ENCODE measurements at places on chromosomes 7 and 10.
A peak's percentile ranks its signal among the peaks of the same experiment; 100 is the strongest.

DNA sequence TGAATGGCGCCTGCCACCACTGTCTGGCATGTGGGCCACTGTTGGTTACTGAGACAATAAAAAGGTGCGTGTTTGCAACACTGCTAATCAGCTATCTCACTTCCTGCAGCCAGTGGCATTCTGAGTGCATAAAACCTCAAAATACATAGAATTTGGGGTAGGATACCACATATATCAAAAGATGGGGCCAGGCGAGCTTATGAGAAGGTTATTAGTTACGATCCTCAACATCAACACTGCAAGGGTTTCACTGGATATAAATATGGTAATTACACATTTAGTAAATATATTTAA, 200.2 kb downstream of the WDR37 start:
- DNase-seq, result no peak

DNA sequence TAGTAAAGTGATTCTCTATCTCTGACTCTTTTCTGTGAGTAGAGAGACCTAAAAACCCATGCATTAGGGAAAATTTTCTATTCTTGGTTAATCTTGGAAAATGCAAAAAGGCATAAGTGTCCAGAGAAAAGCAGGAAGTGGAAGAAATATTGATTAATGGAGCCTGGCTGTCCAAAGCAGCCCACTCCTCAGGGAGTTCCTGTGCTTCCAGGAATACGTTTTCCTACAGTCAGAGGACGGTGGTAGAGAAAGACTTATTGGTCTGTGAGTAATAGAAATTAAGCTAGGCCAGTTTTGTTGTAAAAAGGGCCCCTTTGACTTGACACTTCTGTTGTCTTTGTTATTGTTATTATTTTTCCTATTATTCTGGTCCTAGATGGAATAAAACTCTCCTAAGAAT, 157.8 kb downstream of the NRP1 start:
- DNase-seq, result no peak

- DNase-seq, result no peak
These were observed 34.6 kb downstream of the VTI1A start for GRCh38 chr10:112481602-112482001.

DNA sequence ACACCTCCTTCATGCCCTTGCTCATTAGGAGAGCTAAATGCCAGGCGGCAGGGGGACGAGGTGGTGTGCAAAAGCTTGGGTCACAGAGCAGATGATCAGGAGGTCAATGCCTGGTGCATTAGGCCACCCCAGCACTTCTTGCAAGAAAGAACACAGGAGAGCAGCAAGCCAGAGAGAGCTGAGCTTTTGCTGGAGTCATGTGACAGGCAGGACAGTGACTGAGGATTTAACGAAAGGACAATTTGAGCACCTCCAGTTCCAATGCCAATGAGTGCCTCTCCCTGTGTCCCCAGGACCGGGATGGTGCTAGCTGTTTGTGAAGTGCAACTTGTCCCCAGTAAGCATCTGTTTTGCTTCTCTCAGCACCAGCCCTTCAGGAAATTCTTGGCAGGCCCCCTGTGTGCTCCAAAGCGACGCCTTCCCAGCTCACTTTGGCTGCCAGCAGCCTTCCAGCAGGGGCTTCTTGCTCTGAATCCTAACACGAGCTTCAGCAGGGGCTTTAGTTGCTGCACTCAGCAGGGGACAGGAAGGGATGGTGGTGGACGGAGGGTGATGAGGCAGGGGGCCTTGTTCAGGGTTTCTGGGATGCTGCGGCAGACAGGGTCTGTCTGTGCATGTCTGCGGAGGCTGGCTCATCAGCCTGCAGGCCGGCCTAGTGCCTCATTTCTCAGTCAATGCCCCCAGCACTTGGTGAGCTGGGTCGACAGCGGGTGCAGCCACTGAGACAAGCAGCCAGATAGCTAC, 368.1 kb downstream of the RPS24 start:
- DNase-seq, result no peak

DNA sequence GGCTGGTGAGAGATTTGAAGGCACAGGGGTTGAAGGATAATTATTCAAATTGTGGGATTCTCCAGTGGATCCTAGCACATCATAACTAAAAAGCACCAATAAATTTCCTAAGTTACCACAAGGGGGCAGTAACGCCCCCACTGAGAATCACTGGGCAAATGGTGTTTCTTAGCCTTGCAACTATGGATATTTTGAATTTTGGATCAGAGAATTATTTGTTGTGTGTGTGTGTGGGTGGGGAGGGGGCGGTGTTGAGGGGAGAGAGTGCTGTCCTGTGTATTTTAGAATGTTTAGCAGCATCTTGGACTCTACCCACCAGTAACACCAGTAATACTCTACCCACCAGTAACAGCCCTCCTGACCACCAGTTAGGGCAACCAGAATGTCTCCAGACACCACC, 63.3 kb upstream of the PRKG1 start:
- peak; percentile 29 for DNase-seq

GRCh38 chr10:125010362-125010761, 68.4 kb downstream of the ZRANB1 start:
- DNase-seq, result no peak

GRCh38 chr10:30587522-30588031, 42.0 kb downstream of the LYZL2 start:
- DNase-seq, result no peak

DNA sequence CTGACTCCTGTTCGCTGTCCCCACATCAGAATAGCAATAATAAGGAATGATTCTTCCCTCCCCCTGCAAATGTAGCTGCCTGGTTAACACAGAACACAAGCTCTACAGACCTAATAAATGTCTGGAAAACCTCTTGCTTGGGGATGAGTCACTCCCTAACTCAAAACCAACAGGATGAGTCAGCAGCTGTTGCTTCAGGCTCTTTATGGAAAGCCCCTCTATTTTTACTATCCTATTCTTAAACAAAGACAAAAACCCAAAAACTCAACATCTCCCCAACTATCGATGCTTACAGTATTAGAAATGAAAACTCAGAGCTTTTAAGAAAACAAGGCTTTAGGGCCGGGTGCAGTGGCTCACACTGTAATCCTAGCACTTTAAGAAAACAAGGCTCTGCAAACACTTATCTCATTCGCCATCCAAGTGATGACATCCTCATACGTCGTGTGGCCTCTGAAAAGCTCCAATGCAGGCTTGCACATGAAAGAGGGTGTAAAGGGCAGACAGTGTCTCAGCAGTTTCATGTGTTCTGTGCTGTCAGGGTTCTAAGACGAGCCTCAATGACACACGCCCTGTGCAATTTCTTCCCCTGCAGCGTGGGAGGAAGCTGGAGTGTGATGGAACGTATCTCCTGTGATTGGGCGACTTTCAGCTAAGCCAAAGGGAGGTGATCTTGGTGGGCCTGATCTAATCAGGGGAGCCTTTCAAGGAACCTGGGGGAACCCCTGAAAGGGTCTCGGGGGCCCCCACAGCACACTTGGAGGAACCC, 70.1 kb downstream of the AMZ1 start:
- DNase-seq, result peak; percentile 61

DNA sequence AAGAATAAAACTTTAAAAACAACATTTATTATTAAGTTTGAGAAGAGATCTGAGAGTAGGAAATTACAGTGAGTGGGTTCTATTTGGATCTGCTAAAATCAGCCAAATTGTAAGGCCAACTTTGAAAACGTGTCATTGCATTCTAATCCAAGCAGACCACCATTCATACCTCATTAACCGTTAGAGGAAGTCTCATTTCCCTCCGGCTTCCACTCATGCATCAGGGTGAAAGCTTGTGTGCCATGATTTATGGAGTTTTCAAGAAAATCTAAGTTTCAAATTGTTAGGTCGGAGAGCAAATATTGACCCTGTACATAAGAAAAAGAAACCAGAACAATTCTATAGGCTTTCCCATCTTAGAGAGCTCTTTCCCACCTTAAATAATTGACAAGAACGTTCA, 166.6 kb upstream of the NRG3 start:
- DNase-seq, result no peak

DNA sequence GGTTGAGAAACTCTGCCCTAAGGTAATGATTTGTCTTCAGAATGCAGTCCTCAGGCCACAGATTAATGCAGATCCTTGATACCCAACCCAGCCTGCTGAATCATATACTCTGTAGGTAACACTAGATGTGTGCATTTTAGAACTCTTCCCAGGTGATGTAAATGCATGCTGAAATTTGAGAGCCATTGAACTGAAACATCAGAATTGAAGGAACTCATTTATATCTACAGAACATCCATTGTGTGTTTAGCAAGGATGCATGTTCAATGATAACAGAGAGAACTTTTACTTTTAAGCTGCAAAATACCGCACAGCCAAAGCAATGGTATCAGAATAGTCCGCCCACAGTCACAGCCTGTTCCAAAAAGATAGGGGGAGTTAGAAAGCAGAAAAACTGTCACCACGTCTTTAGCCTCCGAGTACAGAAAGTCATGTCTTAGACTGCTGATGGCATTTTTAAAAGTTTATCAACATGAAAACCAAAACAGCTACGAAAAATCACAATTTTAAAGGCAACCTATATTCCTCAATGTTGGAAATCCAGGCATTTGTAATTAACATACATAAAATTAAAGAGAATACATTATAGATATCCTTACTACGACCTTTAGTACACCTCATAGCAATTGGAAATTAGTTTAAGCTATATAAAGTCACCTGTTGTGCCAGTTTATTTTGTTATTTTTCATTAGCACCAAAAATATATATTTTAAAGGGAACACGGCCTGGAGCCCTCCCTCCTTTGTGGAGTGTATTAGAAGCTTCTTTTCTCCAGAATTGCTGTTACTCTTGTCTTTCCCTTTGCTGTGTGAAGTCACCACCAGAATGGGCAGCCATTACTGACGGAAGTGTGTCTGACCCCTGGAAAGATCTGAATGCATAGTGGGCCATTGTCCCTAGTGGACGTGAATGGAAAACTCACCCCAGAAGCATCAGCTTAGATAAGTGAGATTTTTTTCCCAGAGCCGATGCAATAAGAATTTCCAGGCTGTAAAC, 65.8 kb upstream of the PRKAR2B start:
- no peak for DNase-seq

DNA sequence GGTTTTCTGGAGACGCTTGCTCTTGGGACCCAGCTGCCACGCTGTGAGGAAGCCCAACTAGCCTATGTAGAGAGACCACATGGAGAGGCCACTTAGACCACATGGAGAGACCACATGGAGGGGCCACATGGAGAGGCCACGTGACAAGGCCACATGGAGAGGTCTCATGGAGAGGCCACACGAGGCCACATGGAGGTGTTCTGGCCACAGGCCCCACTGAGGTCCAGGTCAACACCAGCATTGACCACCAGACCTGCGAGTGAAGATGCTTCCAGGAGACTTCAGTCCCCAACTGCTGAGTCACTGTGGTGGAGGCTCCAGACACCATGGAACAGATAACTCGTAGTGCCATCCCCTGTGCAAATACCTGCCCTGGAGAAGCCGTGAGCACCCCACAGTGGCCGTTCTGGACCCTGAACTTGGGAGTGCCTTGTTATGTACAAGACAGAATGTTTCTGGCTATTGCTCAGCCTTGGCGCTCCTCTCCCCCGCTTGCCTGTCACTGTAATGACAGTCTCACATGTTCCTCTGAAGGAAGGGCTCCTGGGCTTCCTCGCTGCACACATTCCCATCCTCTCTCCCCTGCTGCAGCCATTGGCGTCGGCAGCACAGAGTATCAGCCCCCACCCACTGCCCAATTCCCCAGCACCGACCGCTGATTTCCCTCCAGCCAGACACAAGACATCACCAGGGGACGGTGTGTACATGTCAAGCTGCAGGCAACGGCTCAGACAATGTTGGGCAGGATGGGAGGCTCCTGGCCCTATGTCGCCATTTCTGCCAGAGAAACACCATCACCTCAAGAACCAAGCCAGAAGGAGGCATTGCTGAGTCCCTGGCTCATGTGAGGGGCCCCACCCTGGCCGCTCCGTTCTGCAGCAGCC, 49.0 kb upstream of the TNRC18 start:
- no peak for DNase-seq

- no peak for DNase-seq
These were observed 96.5 kb upstream of the CREB5 start for GRCh38 chr7:28315565-28316410.

GRCh38 chr7:24017519-24017918, 266.5 kb upstream of the NPY start:
- no peak for DNase-seq

- DNase-seq, result no peak
These were observed 109.3 kb upstream of the RHEB start for GRCh38 chr7:151628846-151629604.

- DNase-seq, result no peak
These were observed 43.3 kb downstream of the IL15RA start for GRCh38 chr10:5933909-5934546.

DNA sequence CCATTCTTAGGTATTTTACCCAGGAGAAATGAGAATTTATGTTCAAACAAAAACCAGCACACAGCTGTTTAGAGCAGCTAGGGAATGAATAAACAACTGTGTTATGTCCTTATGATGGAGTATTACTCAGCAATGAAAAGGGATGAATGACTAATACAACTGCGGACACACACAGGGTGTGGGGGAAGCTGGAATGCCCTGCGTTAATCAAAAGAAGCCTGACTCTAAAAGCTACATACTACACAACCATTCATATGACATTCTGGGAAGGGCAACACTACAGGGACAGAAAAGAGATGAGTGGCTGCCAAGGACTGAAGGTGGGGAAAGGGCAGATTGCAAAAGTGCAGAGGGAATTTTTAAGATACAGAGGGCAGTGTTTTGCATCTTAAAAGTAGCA, 64.0 kb downstream of the DLG5 start:
- DNase-seq, result no peak

DNA sequence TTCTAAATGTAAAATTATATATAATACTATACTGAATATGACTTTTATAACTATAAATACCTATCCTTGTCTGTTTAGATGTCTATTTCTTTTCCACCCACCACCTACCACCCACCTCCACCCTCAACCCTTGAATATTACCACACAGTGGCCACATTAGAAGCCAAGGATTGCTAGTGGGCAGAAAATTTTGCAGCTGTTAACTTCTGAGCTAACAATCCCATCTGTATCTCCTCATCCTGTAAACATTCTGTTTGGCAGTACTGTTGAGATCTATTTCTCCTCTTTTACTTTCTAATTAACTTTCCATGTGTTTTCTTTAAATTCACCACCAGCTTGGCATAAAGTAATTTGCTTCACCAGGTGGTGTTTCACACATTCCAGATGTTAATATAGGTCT, 281.1 kb upstream of the BMPER start:
- DNase-seq, result no peak

DNA sequence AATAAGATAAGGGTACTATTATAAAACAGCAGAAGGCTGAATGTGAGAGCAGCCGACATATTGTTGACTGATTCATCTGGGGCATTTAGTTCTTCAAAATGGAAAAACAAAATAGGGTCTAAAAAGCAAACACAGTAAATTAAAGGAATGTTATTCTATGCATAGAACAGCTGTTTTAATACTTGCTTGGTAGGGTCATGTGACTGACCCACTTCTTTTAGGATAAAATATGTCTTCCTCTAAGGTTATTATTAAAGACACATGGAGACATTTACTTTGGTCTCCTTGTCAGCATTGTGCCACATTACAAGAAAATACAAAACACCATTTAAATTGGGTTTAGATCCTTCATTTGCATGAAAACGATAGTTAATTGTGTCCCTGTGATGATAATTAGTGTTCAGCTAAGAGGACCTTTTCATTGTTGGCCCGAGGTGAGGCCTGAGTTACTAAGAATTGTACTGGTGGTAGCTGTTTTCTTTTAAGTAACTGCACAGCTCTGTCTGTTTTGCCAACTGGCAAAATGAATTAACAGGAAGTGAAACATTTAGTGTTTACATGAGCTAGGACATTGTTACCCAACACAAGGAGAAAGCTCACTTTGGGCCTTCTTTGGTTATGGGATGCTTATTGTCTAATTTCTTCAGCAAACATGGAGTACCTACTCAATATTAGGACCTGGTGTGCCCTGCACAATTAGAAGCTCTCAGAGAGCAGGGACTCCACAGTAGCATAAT, 764.4 kb downstream of the LRMDA start:
- DNase-seq, result no peak

GRCh38 chr10:106401161-106401560, 763.3 kb downstream of the SORCS1 start:
- DNase-seq, result no peak

Measured in CD4-positive, alpha-beta T cell treated with Interleukin-15 for 4 hours (primary cell).